Activated CD4-positive, alpha-beta T cell treated with anti-CD3 and anti-CD28 coated beads, Interleukin-2, amount 10 ng/mL, durations not matched to agents 7 days and 5 days (primary cell): ENCODE measurements at places on chromosomes 16 and 17. TPM values are rescaled to one million over a fixed set of nuclear protein-coding genes. Genes with fewer than 3 reads are reported as not detected.

GRCh38 chr16:88380619-88381018 is 2.1 kb upstream of the ZNF469 start:
- DNase-seq: no peak

- no peak for DNase-seq
Observed at GRCh38 chr16:86059253-86060171, 160.6 kb downstream of the IRF8 start.

DNA sequence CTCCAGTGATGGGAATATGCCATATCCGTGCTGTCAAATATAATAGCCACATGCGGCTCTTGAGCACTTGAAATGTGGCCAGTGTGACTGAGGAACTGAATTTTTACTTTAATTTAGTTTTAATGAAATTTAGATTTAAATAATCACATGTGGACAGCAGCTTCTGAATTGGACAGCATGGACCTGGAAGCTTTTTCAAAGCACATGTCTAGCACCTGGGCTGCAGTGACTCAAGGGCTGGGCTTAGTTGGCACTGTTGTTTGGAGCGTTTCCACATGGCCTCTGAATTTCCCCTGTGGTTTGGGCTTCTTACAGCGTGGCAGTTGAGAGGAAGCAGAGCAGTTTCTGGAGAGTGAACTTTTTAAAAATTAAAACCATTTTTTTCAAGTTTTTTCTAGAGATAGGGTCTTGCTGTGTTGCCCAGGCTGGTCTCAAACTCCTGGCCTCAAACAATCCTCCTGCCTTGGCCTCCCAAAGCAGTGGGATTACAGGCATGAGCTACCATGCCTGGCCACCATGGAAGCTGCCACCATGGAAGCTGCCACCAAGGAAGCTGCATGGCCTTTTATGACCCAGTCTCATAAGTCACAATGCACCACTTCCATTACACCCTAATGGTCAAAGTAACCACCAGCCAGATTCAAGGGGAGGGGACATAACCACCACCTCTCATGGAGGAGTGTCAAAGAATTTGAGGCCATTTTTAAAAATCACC is 6.7 kb upstream of the TOB1 start:
- peak; percentile 65 for DNase-seq

The KIF19 gene
- 0.79 TPM for total RNA-seq

The SEC14L5 gene
- total RNA-seq: not detected

The BBS2 gene
- 21.5 TPM for total RNA-seq

The NPIPA2 gene
- 3.2 TPM for total RNA-seq
